Hematopoietic multipotent progenitor cell treated with erythropoietin and hydrocortisone succinate and interleukin-3 and kit ligand, for 4 days (in vitro differentiated cells): ENCODE measurements at places on chromosomes 7 and 10.

DNA sequence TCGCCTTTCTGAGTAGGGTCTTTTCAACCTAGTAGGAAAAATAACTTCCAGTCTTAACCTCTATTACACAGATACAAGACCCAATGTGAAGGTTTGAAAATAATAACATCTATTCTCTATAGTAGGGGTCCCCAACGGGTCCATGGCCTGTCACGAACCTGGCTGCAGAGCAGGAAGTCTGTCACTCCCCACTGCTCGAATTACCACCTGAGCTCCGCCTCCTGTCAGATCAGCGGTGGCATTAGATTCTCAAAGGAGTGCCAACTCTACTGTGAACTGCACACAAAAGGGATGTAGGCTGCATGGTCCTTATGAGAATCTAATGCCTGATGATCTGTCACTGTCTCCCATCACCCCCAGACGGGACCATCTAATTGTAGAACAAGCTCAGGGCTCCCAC is 7.4 kb downstream of the YWHAG start:
- no peak for DNase-seq

DNA sequence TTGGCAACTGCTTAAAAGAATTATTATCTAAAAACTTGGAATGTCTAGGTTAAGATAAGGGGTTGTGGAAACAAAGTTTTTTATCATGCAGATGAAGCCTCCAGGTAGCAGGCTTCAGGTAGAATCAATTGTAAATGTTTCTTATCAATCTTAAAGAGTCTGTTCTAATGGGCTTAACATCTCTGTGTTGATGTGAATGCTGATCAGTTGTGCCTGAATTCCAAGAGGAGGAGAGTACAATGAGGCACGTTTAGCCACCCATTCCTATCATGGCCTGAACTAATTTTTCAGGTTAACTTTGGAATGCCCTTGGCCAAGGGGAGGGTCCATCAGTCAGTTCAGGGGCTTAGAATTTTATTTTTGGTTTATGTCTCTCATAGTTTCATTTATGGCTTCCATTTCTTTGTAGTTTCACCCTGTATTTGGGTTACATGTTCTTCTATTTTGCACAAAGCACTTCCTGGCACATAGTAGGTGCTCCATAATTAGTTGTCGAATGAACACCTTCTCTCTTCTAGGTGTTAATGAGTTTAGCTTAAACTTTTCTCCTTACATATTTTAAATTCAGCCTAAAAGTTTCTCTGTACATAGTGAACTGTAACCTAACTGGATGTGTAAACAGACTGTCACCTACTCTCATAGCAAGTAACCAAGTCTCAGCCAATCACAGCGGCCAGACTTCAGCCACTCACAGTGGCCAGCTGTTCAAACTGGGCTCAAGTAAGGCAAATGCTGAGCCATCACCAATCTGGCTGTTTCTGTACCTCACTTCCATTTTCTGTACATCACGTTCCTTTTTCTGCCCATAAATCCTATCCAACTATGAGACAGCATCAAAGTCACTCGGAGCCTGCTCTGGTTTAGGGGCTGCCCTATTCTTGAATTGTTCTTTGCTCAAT is 34.7 kb downstream of the ALOX5 start:
- DNase-seq = peak; percentile 25

DNA sequence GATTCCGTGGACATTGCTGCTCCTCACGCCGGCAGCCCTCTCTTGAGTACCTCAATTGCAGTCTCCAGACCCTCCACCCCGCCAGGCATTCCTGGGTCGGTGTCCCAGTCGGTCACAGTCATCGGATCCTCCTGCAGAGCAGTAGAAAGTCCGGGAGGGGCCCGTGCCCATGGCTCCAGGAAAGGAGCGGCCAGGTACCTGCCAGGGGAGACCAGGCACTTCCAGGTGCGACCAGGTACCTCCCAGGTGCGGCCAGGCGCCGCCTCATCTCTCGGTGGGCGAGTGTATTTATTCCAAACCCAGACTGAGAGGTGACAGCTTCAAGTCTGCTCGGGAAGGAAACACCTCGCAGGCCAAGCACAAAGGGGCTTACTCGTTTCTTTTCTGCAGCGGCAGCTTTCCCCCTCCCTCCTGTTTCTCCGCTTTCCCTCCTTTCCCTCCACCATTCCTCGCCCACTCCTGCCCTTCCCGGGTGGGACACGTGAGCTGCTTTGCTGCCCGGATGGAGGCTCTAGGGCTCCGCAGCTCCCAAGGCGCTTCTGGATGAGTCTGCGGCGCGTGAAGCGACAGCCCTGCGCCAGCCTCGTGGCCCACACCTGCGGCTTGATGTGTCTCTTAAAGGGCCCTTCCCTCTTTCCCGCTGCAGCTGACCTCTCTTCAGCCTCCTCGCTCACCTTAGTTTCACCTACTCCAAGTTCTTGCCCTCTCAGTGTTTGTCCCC is 39.4 kb upstream of the AGK start:
- no peak for DNase-seq

DNA sequence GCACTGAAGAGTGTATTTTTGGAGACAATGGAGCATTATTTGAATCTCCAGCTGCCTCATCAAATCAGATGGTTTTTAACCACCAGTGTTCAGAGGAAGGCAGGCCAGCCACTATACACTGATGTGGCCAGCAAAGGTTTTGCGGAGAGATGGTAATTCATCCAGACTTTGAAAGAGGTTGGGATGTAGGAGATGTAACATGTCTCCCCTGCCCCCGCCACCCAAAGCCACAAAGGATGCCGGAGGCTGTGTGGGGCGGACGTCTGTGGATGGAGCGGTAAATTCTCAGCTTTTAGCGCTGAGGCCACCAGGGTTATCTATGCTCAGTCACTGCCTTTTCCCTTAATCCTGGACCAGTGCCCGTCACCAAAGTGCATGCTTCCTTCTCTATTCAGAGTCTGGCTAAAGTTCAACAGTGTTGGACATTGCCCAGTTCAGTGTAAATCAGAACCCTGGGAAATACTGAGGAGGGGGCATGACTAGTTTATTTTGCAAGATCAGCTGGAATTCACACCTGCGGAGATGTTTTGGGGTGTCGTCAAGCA is 3.7 kb upstream of the TRIP6 start:
- peak; percentile 78 for DNase-seq

- DNase-seq = no peak
Observed at GRCh38 chr10:95588025-95588424, 26.9 kb upstream of the SORBS1 start.

DNA sequence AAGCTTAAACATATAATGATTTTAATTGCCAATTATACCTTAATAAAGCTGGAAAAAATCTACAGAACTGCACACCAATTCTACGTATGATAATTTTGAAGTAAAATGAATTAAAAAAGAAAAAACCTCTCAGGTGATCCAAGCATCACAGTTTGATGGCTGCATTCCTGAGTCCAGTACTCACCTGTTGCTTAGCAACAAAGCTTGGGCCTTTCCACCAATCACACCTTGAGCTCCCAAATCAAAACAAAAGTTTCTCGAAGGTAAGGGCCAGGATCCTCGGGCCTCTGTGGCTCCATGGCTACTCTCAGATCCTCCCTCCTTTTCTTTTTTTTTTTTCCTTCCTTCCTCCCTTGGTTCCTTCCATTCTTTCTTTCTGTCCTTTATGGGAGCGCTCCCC is 137.2 kb upstream of the PCBD1 start:
- no peak for DNase-seq
